ENCODE measurements at places on chromosomes 6 and 20.

GRCh38 chr6:35141007-35141655 is at the start of gene TCP11:
Gene TCP11, minus strand, starts transcription at chr6:35141339. Its CDS starts 469 bp downstream, at chr6:35140870.
- DNase-seq: no peak

GRCh38 chr6:114452785-114453401 is 110.1 kb upstream of the HS3ST5 start:
- no peak for DNase-seq

- no peak for DNase-seq
These were observed 36.2 kb downstream of the EYA4 start for GRCh38 chr6:133277228-133277899.

- no peak for DNase-seq
These were observed 48.3 kb upstream of the TBC1D32 start for GRCh38 chr6:121382467-121383121.

DNA sequence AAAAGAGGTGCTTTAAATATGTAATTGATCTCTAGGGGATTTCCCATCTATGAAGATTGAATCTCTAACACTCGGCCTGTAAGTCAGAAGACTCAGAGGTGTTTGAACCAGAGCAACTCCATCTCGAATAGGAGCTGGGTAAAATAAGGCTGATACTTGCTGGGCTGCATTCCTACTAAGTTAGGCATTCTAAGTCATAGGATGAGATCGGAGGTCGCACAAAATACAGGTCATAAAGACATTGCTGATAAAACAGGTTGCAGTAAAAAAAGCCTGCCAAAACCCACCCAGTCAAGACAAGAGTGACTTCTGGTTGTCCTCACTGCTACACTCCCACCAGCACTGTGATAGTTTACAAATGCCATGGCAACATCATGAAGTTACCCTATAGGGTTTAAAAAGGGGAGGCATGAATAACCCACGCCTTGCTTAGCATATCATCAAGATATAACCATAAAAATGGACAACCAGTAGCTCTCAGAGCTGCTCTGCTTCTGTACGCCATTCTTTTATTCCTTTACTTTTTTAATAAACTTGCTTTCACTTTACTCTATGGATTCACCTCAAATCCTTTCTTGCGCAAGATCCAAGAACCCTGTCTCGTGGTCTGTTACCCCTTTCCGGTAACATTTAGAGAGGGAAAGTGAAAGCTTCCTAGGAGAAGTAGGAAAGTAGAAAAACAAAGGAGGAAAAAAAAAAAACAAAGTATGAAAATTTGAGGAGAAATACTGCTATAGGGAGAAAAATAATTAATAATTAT is 129.7 kb upstream of the PHACTR1 start:
- no peak for DNase-seq

DNA sequence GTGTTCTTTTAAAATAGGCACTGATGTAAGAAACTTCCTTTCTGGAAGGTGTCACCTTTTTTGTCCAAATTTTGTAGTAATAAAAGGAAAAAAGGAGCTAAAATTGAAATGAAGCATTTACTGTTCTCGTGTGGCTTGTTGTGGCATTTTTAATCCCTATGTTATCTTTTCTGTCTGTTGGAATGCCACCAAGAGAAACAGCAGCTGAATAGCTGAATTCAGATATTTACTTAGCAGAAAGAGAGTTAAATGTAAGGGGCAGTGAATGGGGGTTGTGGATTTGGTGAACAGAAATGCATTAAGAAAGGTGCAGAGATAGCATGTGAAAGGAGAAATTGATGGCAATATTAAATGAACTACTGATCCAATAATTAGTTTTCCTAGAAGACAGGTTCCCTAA is 573.6 kb upstream of the EPHA7 start:
- DNase-seq: no peak

GRCh38 chr6:121925024-121925423 is 474.4 kb upstream of the HSF2 start:
- no peak for DNase-seq

DNA sequence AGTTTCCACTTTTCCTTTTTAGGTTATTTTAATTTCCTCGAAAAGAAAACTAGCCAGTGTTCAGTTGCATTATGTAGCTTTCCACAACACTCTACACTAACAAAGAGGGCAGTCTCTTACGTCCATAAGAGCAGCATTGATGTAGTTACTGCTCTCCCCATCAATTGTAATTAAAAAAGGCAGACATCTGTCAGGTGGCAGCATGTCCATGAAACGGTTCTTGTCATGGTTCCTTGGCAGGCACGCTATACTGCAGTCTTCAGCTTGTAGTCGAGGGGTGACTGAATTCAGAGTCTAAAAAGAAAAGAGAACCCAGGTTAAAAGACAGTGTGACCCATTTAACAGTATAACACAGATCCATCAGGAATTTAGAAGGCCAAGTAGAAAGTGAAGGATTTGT is 80.1 kb upstream of the THEMIS start:
- no peak for DNase-seq

GRCh38 chr6:154543628-154544027 is 33.1 kb upstream of the CNKSR3 start:
- DNase-seq: no peak

GRCh38 chr20:4217349-4217841 is 202.0 kb upstream of the RNF24 start:
- no peak for DNase-seq

GRCh38 chr6:111922454-111923297 is 49.4 kb upstream of the FYN start:
- DNase-seq: no peak

DNA sequence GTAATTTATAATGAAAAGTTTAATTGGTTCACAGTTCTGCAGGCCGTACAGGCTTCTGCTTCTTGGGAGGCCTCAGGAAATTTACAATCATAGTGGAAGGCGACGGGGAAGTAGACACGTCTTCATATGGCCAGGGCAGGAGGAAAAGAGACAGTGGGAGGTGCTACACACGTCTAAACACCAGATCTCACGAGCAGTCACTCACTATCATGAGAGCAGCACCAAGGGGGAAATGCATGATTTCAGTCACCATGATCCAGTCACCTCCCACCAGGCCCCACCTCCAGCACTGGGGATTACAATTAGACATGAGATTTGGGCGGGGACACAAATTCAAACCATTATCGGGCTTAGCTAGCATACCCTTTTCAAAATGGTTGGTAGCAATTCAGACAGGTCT is 41.2 kb downstream of the EIF2S2 start:
- DNase-seq: no peak

GRCh38 chr6:143449714-143450452 is 612 bp downstream of the ADAT2 start:
- no peak for DNase-seq
